ENCODE measurements at places on chromosomes 2 and 18.
A peak's percentile ranks its signal among the peaks of the same experiment; 100 is the strongest.

DNA sequence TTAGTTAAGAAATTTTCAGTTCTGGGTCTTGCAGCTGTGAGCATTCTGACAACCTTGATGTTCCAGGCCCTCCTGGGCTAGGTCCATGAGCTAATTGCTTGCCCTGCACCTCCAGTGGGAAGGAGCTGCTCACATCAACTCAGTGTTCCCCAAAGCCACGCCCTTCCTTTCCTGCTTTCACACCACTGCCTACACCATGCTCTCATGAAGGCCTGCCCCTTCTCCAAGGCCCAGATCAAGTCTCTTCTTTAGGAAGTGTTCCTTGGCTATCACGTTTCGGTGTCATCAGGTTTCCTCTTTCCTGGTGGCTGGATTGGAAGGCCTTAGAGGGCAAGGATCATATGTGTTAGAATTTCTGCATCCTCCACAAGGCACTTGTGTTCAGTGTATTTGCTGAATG, 18.8 kb downstream of the TMEM127 start:
- no peak for DNase-seq

- no peak for DNase-seq
These were observed 81.7 kb upstream of the REV1 start for GRCh38 chr2:99571533-99571932.

DNA sequence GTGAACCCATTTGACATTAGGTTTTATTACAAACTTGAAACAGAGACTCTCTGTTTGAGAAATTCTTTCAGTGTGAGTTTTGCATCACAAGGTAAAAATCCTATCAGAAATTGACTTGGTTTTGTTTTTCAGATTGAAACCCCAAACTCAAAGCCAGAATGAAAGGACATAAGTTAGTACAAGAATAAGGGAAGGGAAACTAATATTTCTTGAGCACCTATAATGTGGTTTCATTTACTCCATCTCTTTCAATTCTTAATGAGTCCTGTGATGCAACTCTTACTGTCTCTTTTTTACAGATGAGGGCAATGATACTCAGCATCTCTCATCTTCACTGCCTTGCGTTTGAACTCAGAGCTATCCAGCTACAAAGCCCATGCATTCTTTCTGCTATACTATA, 210.0 kb upstream of the SIX3 start:
- no peak for DNase-seq

GRCh38 chr18:67109535-67109934, 407.0 kb downstream of the DSEL start:
- DNase-seq = no peak

- no peak for DNase-seq
These were observed 112.3 kb downstream of the AGAP1 start for GRCh38 chr2:235606004-235606715.

DNA sequence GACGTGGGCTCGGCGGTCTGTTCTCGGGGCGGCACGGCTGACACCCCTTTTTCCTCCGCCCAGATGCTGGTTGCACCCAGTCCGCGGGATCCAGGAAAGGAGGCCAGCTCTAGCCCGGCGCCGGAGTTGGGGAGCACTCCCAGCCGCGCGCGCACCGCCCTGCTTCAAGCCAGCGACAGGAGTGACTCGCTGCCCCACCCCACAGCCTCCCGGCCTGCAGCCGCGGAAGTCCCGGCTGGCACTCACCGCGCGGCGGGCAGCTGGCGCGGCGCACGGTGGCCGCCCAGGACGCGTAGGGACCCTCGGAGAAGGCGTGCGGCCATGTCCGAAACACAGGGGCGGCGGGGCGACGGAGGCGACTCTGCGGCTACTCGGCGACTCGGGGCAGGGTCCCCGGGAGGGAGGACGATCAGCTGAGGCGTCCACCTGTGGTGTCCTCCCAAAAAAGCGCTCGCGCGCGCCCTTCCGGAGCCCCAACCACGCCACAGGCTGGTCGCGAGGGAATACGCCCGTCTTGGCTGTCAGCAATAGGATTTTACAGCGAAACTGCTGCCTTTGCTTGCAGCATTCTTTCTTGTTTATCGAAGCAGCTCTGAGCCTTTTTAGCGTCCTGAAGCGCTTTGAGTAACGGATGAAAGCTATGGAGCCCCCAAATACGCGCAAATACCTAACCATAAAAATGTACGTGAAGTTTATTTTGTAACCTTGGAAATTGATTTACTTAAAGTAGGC, at the start of gene ACADL:
Gene ACADL (minus strand): TSS at position 507 of the 732 bp plus-strand sequence. CDS start 184 bp downstream, at position 323.
- DNase-seq = no peak

DNA sequence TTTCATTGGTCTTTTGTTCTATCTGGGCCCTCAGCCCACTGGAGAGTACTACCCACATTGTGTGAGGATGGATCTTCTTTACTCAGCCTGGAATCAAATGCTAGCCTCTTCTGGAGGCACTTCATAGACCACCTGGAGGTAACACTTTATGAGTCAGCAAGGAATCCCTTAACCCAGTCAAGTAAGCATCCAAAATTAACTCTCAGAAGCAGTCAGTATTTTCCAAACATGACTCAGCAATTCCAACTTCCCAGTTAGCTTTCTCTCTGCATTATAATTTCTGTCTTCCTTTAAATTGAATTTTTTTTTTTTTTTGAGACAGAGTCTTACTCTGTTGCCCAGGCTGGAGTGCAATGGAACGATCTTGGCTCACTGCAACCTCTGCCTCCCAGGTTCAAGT, 142.7 kb downstream of the ACKR3 start:
- DNase-seq = no peak

- no peak for DNase-seq
These were observed 200.3 kb downstream of the FBXO15 start for GRCh38 chr18:73947180-73947921.

DNA sequence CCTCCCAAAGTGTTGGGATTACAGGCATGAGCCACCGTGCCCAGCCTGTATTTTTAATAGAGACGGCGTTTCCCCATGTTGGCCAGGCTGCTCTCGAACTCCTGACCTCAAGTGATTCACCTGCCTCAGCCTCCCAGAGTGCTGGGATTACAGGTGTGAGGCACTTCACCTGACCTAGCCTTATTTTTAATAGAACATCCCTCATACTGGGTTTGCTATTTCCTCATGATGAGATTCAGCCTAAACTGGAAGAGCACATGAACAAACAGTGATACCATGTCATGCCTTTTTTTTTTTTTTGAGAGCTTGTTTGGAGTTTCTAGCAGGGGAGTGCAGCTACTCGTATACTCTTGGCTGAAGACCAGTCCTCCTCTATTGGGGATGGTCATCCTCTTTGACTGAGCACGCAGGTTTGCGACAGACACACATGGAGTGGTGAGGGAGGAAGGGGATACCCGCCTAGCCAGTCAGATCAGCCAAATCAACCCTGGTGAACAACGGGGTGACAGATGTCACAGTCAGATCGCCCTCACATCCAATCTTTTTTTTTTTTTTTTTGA, 67.6 kb downstream of the USP37 start:
- DNase-seq = no peak

GRCh38 chr18:13265008-13265910, 46.7 kb downstream of the LDLRAD4 start:
- no peak for DNase-seq

GRCh38 chr18:77132369-77133050, at the start of gene MBP:
Gene MBP, minus strand, starts transcription at chr18:77132783. Its CDS starts 27,522 bp downstream, at chr18:77105261.
- peak; percentile 56 for DNase-seq

DNA sequence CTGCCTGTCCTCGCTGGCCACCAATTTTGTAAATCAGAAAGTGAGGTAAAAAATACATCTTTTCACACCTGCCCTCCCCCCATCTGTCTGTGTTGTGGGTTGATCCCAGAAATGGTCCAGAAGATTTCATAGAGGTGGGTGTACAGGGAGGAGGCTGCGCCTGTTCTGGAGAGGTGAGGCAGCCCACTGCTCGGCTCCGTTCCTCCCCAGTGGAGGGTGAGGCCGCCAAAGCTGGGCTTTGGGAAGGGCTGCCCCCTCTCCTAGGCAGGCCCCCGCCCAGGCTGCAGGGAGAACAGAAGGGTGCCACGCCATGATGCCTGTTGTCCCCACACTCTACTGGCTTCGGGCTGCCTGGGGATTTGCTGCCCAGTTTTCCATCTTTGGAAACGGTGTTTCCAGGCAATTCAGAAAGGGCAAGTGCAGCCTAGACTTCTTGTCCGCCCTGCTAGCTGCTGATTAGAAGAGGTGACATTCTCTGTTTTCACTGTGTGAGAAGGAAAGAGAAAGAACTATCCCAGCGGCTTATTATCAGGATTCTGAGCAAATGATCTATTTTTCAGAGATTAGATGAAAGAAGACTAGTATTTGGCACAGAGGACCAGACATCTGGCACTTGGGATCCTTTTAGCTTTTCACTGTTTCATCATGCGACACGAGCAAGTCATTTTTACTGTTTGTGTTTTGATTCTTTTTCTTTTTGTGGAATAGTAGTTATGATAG, 18.7 kb downstream of the SMARCAL1 start:
- DNase-seq = no peak
